ENCODE measurements at places on chromosomes 7 and 10. TPM values are rescaled to one million over a fixed set of nuclear protein-coding genes. Genes with fewer than 3 reads are reported as not detected.

The CALML3 gene
- not detected for total RNA-seq

The HMX3 gene
- total RNA-seq, result 0.82 TPM

The NUDT13 gene
- total RNA-seq, result 0.70 TPM

The PDSS1 gene
- total RNA-seq, result 8.7 TPM

The SAMD9 gene
- 7.4 TPM for total RNA-seq

The ERCC6 gene
- 20.7 TPM for total RNA-seq

The C7orf57 gene
- total RNA-seq, result 0.29 TPM

The CNOT4 gene
- 22.7 TPM for total RNA-seq

The RBM20 gene
- 5.4 TPM for total RNA-seq

The GIMAP1 gene
- total RNA-seq, result 2.6 TPM

The GNG11 gene
- 22.5 TPM for total RNA-seq

The OPALIN gene
- total RNA-seq, result not detected

The HELLS gene
- 72.1 TPM for total RNA-seq

The FBXL13 gene
- 3.2 TPM for total RNA-seq

The PNLIPRP2 gene
- not detected for total RNA-seq

The MYO1G gene
- 3.6 TPM for total RNA-seq

The PIK3CG gene
- 6.7 TPM for total RNA-seq

The IL15RA gene
- total RNA-seq, result 3.7 TPM

The CNPY1 gene
- not detected for total RNA-seq

The CALML5 gene
- total RNA-seq, result not detected

The IFIT1B gene
- 3.0 TPM for total RNA-seq

The NUTM2B gene
- 0.23 TPM for total RNA-seq

The KCNMA1 gene
- total RNA-seq, result 8.3 TPM

The MCU gene
- total RNA-seq, result 53.8 TPM

The C7orf33 gene
- total RNA-seq, result not detected

The LBX1 gene
- total RNA-seq, result 1.5 TPM

The SPDYE11 gene
- total RNA-seq, result not detected

The TRPV5 gene
- total RNA-seq, result 1.1 TPM

The ADAMTS14 gene
- total RNA-seq, result 4.0 TPM

The TFEC gene
- total RNA-seq, result 14.2 TPM

The FAM131B gene
- total RNA-seq, result 1.9 TPM

The LIPJ gene
- total RNA-seq, result 0.23 TPM

The SSC4D gene
- 3.7 TPM for total RNA-seq

The ODAD2 gene
- 0.35 TPM for total RNA-seq

The ZNF425 gene
- total RNA-seq, result 4.6 TPM

The GPR37 gene
- total RNA-seq, result 3.2 TPM

The ANKRD30A gene
- total RNA-seq, result not detected

The CPN1 gene
- 2.2 TPM for total RNA-seq

The CROT gene
- total RNA-seq, result 18.9 TPM

The RPP38 gene
- 9.3 TPM for total RNA-seq

The NKX6-2 gene
- 0.06 TPM for total RNA-seq

The ZNF138 gene
- 12.6 TPM for total RNA-seq

The ABCC2 gene
- total RNA-seq, result 9.1 TPM

The SPDYE1 gene
- total RNA-seq, result not detected

The MLXIPL gene
- total RNA-seq, result 9.3 TPM

The CRTAC1 gene
- total RNA-seq, result 14.3 TPM

The IGFBP1 gene
- 0.82 TPM for total RNA-seq

The GPR141 gene
- 6.4 TPM for total RNA-seq
